HuH-7 (cell line): ENCODE measurements at places on chromosomes 12 and 14.

DNA sequence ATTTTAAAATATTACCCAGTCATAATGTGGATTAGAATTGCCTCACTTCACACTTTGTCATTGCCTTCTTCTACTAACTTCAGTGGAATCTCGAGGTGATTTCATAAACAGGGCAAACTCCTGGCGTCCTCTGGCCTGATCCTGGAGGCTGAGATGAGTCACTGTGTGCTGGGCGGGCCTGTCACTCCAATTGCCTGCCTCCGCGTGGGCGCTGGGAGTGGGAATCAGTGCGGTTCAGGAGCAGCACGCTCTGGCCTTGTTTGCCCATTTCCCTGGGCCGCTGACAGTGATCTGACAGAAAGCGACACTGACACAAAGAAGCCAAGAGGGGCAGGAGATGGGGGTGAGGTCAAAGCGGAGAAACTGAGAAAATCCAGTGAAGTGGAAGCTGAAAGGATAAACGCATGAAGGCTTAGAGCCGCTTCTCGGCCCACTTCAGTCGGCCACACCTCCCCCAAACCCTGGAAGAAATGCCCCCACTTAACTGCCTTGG lies 29.7 kb downstream of the LGR5 start:
- DNase-seq, result no peak

GRCh38 chr12:30010071-30011052 lies 226.6 kb upstream of the TMTC1 start:
- DNase-seq, result no peak

GRCh38 chr12:77943466-77943865 lies 112.8 kb downstream of the NAV3 start:
- no peak for DNase-seq

- no peak for DNase-seq
Measured at GRCh38 chr14:55964091-55964490, 154.1 kb upstream of the PELI2 start.

DNA sequence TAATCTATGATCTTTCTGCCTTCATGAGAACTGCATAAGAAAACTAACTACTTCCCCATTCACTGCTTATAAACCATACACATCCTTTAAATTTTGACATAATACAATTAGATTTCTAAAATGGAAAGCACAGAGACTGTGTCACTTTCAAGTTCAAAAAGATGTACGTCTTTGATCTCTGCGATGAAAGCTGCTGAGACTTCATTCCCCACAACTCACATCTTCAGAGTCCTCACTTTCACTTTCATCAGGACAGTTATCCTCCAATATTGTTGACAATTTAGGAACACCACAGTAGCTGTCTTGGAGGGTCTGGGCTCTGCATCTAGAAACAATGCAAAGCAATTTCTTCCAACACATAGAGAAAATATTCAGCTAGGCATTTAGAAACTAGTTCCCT lies 47.9 kb upstream of the KCNC2 start:
- no peak for DNase-seq

DNA sequence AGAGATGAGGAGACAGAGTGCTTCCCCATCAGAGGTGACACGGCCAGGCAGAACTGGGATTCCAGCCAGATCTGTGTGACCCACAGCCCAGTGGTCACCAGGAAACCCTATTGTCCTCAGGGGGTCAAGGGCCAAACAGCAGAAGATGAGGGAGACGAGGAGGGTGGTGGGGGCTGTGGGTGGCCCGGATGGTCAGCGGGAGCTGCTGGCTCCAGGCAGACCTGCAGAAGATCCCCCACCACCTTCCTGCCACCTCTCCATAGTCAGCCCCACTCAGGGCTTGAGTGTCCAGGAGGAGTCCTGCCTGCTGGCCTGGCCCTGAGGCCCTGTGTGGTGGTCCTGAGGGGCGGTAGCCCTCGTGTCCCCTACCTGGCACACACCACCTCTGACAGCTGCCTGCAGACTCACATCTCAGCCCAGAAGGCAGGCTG lies 136.8 kb downstream of the CALM1 start:
- no peak for DNase-seq

- no peak for DNase-seq
Measured at GRCh38 chr14:54981698-54982097, 45.2 kb downstream of the WDHD1 start.

GRCh38 chr12:132239392-132239791 lies 90.0 kb downstream of the GALNT9 start:
- no peak for DNase-seq

GRCh38 chr14:75046899-75047298 lies 4.4 kb downstream of the MLH3 start:
- no peak for DNase-seq

- no peak for DNase-seq
Measured at GRCh38 chr14:102282751-102283465, 22.1 kb downstream of the MOK start.

GRCh38 chr12:105262461-105263184 lies 26.6 kb upstream of the APPL2 start:
- DNase-seq, result no peak

DNA sequence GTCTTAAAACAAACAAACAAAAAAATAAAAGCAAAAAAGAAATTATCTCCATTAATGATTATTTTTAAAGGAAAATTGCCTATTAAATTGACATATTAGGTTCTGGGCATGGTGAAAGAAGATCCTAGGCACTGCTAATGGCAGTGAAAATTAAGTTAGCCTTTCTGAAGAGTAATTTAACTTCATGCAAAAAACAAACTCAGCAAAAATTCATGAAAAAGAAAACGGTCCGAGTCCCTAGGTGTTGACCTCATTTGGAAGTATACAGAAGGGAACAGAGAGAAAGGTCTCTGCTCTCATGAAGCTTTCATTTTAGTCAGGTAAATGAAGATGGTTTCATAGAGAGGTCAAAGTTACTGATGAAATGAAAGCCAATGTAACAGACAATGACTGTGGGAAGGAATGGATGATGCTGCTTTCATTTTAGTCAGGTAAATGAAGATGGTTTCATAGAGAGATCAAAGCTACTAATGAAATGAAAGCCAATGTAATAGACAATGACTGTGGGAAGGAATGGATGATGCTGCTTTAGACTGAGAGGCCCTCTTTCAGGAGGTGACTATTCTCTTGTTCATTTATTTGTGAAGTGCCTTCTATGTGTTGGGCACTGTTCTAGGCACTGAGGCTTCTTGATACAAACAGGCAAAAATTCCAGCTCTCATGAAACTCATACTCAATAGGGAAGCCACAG lies 50.1 kb downstream of the OVCH1 start:
- DNase-seq, result no peak

DNA sequence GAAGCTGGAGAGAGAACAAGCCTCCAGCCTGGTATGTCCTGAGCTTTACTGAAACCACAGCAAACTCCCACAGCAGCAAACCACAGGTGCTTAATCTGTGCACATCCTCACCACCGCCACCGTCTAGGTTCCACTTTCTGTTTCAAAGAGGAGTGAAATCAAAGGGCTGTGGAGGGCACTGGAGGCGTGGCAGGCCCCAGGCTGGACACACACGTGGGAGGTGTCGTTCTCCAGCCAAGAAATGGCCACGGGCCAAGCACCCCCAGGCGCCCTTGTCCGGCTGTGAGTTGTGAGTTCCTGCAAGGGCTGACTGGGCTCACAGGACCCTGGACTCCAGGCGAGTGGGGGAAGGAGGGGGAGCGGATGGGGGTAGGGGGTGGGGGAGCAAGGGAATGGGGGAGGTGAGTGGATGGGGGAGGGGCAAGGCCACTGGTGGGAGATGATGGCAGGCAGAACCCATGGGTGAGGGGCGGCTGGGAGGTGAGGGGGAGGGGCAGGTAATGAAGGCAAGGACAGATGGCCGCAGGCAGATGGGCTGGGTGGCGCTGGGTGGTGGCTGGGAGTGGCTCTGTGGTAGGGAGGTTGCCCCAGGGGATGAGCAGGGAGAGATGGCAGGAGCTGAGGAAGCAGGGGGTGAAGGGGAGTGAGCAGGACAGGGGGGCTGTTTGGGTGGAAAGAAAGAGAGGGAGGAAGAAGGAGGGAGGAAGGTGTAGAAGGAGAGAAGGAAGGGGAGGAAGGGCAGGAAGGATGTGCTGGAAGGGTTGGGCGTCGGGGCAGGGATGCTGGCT lies 86.7 kb downstream of the NCOR2 start:
- DNase-seq, result no peak

- no peak for DNase-seq
Measured at GRCh38 chr12:47407463-47408129, 298.2 kb downstream of the RPAP3 start.

DNA sequence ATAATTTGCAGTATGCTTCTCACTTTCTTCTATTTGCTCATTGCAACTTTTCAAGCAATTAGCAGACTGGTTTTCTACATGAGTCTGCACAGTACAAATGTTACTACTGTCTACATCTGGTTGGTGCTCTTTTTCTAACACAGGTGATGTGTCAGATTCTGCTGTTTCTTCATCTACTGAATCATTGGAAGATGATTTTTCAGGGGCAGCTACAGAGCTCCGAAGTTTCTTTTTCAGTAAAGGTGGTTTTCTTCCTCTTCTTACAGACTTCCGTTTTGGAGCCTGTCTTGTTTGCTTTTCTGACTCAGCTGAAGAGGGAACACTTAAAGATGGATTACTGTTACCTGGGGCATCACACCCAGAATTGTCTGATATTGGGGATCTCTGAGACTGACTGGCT lies 62.1 kb downstream of the SCAF11 start:
- DNase-seq, result no peak
